T-helper 9 cell (primary cell): ENCODE measurements at places on chromosomes 2 and 18.

DNA sequence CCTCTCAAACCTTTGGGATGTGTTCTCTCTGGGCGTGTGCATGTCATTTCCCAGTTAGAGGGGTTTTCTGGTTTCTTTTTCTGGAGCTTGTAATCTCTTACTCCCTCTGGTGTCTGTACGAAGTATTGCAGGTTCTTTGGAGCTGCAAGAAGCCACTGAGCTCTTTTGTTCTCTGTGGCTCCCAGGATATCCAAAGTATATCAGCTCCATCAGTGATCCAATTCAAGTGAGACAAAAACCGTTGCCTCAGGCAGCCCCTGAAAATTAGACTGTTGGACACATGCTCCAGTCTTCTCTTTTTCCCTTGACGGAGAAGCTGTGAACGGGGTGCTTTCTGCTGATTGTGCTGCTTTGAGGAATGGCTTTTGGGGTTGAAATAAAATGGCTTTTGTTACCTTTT lies 59.0 kb upstream of the LDLRAD4 start:
- DNase-seq, result no peak

- DNase-seq, result no peak
These were observed 24.3 kb downstream of the FAM171B start for GRCh38 chr2:186718122-186718521.

GRCh38 chr2:181546086-181546485 lies 88.9 kb downstream of the ITGA4 start:
- no peak for DNase-seq

DNA sequence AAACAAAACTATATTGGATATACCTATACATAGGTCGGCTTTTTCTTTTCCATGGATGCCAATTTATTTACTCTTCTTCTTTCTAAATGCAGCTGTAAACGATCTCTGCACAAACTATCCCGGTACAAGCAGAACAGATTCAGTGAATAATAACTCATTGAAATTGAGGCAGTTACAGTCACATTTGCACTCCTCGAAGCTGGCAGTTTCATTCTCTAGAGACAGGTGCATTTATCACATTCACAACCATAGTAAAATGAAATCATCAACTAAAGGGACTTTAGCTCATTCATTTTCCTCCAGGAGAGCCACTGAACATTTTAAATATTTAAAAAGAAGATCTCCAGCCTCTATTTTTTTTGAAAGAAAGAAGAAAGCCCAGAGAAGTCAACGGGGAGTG lies 551.7 kb downstream of the LRP1B start:
- no peak for DNase-seq

DNA sequence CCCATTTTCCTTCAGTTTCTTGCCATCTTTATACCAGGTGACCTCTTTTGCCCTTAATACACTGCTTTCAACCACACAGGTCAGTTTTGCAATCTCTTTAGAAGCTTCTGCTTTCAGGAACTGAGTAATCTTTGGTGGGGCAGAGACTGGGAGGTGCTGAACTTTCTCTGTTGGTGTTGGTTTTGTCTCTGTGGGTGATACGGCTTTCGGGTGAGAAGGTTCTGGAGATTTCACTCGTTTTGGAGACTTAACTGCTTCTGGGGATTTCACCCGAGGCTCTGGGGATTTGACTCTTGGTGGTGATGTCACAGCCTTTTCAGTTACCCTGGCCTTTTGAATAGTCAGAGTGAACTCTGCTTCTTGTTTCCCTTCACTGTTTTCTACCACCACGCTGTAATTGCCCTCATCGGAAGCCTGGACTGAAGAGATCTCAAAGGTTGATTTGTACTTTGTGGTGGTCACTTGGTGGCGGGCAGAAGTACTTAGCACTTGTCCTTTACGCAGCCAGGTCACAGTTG lies 50.4 kb downstream of the PLEKHA3 start:
- no peak for DNase-seq

GRCh38 chr2:166812166-166812891 lies 76.0 kb upstream of the XIRP2 start:
- DNase-seq, result no peak

DNA sequence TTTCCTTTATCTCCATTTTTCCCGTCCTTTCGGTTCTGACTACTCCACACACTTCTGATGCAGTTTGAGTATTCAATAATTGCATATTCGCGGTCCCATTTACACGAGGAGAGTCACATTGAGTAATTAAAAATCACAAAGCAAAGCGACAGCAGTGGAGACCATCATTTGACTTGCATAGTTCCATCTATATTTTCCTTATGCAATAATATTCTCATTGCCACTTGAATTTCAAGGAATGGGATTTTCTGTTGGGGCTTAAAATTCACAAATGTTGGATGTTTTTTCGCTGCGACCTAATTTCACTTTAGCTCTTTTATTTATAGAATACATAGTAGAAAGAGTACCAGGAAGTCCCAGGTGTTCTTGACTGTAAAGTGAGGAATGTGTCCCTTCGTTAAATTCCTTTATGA lies 186.8 kb downstream of the ZEB2 start:
- no peak for DNase-seq

DNA sequence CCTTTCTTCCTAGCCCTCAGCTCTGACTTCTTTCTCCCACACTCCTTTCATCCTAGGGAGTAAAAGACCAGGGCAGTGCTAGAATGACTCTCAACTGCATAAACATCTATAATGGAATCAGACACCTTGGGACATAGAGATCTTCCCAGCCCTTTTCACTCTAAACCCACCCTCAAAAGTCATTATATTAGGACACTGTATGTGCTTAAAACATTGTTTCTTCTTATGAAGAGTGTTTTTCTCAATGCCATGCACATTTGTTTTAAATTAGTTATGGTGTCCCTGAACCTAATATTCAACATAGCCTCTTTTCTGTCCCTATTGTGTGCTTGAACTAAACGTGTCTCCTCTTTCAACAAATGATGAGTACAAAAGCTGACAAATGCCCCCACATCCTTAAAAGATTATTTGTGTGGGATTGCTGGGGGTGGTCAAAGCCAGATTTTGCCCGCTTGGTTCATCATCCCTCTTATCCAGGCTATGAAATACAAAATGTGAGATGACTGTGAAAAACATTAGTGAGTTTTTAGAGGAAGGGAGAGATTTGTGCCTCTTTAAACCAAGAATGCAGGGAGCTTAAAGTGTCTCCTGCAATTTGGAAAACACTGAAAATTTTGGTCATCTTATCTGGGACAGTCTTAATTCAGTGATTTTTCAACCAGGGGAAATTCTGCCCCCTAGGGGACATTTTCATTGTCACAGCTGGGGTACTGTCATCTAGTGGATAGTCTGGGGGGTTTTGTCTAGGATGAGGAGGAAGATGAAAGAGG lies 29.0 kb downstream of the SERPINB5 start:
- no peak for DNase-seq

DNA sequence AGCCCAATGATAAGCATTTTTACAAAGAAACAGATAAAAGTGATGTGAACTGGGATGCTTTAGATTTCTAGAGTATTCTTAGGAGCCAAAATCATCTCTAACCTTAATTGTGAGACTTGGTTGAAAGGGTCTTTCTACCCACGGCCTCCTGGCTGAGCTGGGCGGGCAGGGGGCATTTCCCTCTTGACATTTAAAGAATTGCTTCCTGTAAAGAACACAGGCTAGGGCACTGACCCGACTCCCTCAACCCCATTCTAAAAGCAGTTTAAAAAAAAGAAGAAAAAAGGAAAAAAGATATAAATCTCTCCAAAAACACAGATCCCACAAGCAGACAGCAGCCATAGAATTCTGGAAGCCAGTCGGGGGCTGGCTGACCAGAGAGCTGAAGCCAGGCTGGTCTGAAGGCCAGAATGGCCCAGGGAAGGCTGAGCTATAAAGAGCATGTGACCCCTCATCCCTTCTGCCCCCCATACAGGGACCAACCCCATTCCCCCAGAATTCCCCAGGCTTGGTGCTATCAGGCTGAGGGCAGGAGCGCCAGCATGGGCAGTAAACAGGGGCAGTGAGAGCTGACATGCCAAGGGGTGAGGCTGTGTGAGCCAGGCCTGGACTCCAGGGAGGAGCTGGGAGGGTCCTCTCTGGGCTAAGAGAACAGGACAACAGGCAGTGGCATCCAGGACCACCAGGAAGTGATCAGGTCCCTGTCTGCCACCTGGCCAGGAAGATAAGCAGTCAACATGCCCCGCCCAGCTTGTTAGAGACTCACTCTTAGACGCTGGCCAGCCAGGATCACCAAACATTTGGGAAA lies 188.5 kb downstream of the HDAC4 start:
- no peak for DNase-seq

- DNase-seq, result no peak
These were observed 322.3 kb downstream of the FSIP2 start for GRCh38 chr2:186060744-186061440.

GRCh38 chr2:20288642-20289340 lies 61.9 kb downstream of the PUM2 start:
- DNase-seq, result no peak
